Lung microvascular endothelial cell (primary cell): ENCODE measurements at places on chromosomes 13 and 19. TPM values are rescaled to one million over a fixed set of nuclear protein-coding genes. Genes with fewer than 3 reads are reported as not detected.

SIGLEC12 gene
- not detected in 2 replicates for total RNA-seq

EPS8L1 gene
- 9.9 and 12.0 TPM in 2 replicates for total RNA-seq

ZNF540 gene
- 0.22 and 0.60 TPM in 2 replicates for total RNA-seq

RASGRP4 gene
- total RNA-seq = not detected in 2 replicates

SIGLECL1 gene
- total RNA-seq = not detected in 2 replicates

URAD gene
- not detected in 2 replicates for total RNA-seq

PTOV1 gene
- total RNA-seq = 42.1 and 49.6 TPM in 2 replicates

NEK5 gene
- under 0.01 and 0.20 TPM in 2 replicates for total RNA-seq

RGCC gene
- 27.6 and 144 TPM in 2 replicates for total RNA-seq

PCDH20 gene
- total RNA-seq = not detected in 2 replicates

CGB2 gene
- not detected in 2 replicates for total RNA-seq

MARCHF2 gene
- 112 and 164 TPM in 2 replicates for total RNA-seq

NTN5 gene
- total RNA-seq = not detected in 2 replicates

SIN3B gene
- 15.9 and 44.0 TPM in 2 replicates for total RNA-seq

ATP8B3 gene
- 0.20 and 0.65 TPM in 2 replicates for total RNA-seq

FGF14 gene
- total RNA-seq = 0.79 and 1.5 TPM in 2 replicates

SULT2A1 gene
- total RNA-seq = not detected in 2 replicates

OR7D2 gene
- total RNA-seq = under 0.01 TPM in 1 of 2 replicates, not detected in the other

C3 gene
- 0.44 and 1.6 TPM in 2 replicates for total RNA-seq

FCAR gene
- total RNA-seq = not detected in 2 replicates

TPP2 gene
- 31.2 and 34.7 TPM in 2 replicates for total RNA-seq

SGCG gene
- not detected in 2 replicates for total RNA-seq

IFNL1 gene
- total RNA-seq = not detected in 2 replicates

LRRC25 gene
- not detected in 2 replicates for total RNA-seq

ZNF581 gene
- total RNA-seq = 18.3 and 20.9 TPM in 2 replicates

CRLF1 gene
- total RNA-seq = not detected in 2 replicates

SOX1 gene
- not detected in 2 replicates for total RNA-seq

LYPD3 gene
- total RNA-seq = 0.22 and 0.79 TPM in 2 replicates

IRS2 gene
- total RNA-seq = 0.65 and 1.4 TPM in 2 replicates

CPB2 gene
- total RNA-seq = not detected in 2 replicates

SIAH3 gene
- under 0.01 TPM in 1 of 2 replicates, not detected in the other for total RNA-seq

METTL21C gene
- total RNA-seq = not detected in 2 replicates

LGALS7 gene
- not detected in 2 replicates for total RNA-seq

FCER2 gene
- total RNA-seq = not detected in 2 replicates

ZNF611 gene
- 8.5 and 8.7 TPM in 2 replicates for total RNA-seq

B9D2 gene
- 6.3 and 6.9 TPM in 2 replicates for total RNA-seq
